ENCODE measurements at places on chromosomes 7 and 10. TPM values are rescaled to one million over a fixed set of nuclear protein-coding genes. Genes with fewer than 3 reads are reported as not detected.

IFIT1 gene
- 48.4 TPM for total RNA-seq

MRPS24 gene
- 75.7 TPM for total RNA-seq

TAC1 gene
- not detected for total RNA-seq

SPDYE9 gene
- total RNA-seq = not detected

KNDC1 gene
- total RNA-seq = 0.36 TPM

TRIL gene
- total RNA-seq = not detected

EFCAB10 gene
- not detected for total RNA-seq

VENTX gene
- not detected for total RNA-seq

TOMM7 gene
- total RNA-seq = 390 TPM

COBL gene
- not detected for total RNA-seq

AQP1 gene
- not detected for total RNA-seq

ADARB2 gene
- total RNA-seq = 0.40 TPM

ADRA2A gene
- total RNA-seq = not detected

NEUROG3 gene
- total RNA-seq = 0.22 TPM

HOXA7 gene
- not detected for total RNA-seq

HABP2 gene
- total RNA-seq = not detected

JAZF1 gene
- total RNA-seq = 4.7 TPM

EVX1 gene
- not detected for total RNA-seq

LRIT2 gene
- not detected for total RNA-seq

SLC39A12 gene
- total RNA-seq = not detected

NPTX2 gene
- total RNA-seq = not detected

EN2 gene
- total RNA-seq = not detected

THSD7A gene
- total RNA-seq = not detected
